ENCODE measurements at places on chromosomes 2 and 18. TPM values are rescaled to one million over a fixed set of nuclear protein-coding genes. Genes with fewer than 3 reads are reported as not detected.

UGT1A1 gene
- not detected for total RNA-seq

DOK6 gene
- 5.7 TPM for total RNA-seq

SMC6 gene
- 50.0 TPM for total RNA-seq

COL4A4 gene
- 2.2 TPM for total RNA-seq

FABP1 gene
- not detected for total RNA-seq

SMYD1 gene
- total RNA-seq = not detected

CYRIA gene
- 0.86 TPM for total RNA-seq

POTEJ gene
- total RNA-seq = not detected

SCYGR8 gene
- total RNA-seq = not detected

MC5R gene
- 0.54 TPM for total RNA-seq

TPO gene
- not detected for total RNA-seq

STK39 gene
- 29.0 TPM for total RNA-seq

LRP2 gene
- 3.3 TPM for total RNA-seq

SLC35G4 gene
- total RNA-seq = not detected

G6PC2 gene
- not detected for total RNA-seq

AOX1 gene
- total RNA-seq = 8.8 TPM

CNTNAP5 gene
- 8.2 TPM for total RNA-seq

NEU4 gene
- total RNA-seq = 1.1 TPM

AQP4 gene
- 10.2 TPM for total RNA-seq

ABHD3 gene
- 24.5 TPM for total RNA-seq

TLX2 gene
- 0.22 TPM for total RNA-seq

ST8SIA3 gene
- 1.6 TPM for total RNA-seq

GPR39 gene
- 9.9 TPM for total RNA-seq

NYAP2 gene
- total RNA-seq = not detected

PLCL1 gene
- total RNA-seq = not detected

SP9 gene
- total RNA-seq = not detected

MRO gene
- total RNA-seq = 1.3 TPM

SPIRE1 gene
- 17.2 TPM for total RNA-seq

AGXT gene
- total RNA-seq = 0.18 TPM

PSMG2 gene
- total RNA-seq = 71.4 TPM

FLACC1 gene
- 1.1 TPM for total RNA-seq

C2orf66 gene
- total RNA-seq = 0.20 TPM

CCDC102B gene
- 4.9 TPM for total RNA-seq

CCDC74B gene
- total RNA-seq = 12.2 TPM

IKZF2 gene
- 9.5 TPM for total RNA-seq

NCKAP5 gene
- 0.58 TPM for total RNA-seq

IL1A gene
- 1.6 TPM for total RNA-seq

GRHL1 gene
- total RNA-seq = 3.3 TPM

MLPH gene
- 1.0 TPM for total RNA-seq

CRYGC gene
- not detected for total RNA-seq

SPEG gene
- total RNA-seq = 26.7 TPM

MTX2 gene
- 34.1 TPM for total RNA-seq

EXOC6B gene
- 54.3 TPM for total RNA-seq

PPP1R1C gene
- 8.1 TPM for total RNA-seq

PMAIP1 gene
- 23.2 TPM for total RNA-seq

SLC20A1 gene
- total RNA-seq = 67.3 TPM

LRP1B gene
- 0.79 TPM for total RNA-seq

REG3A gene
- not detected for total RNA-seq

DUSP11 gene
- total RNA-seq = 18.8 TPM

CNOT9 gene
- total RNA-seq = 57.7 TPM

LYG1 gene
- 0.35 TPM for total RNA-seq

STAT4 gene
- total RNA-seq = 3.2 TPM

ZSWIM2 gene
- not detected for total RNA-seq

ARHGAP25 gene
- 2.1 TPM for total RNA-seq

MYL12B gene
- total RNA-seq = 198 TPM

FOXI3 gene
- 2.6 TPM for total RNA-seq

FBXO15 gene
- 1.3 TPM for total RNA-seq

ALK gene
- 0.35 TPM for total RNA-seq

ANKRD23 gene
- total RNA-seq = 3.9 TPM

ZNF396 gene
- 10.4 TPM for total RNA-seq
